ENCODE measurements at places on chromosomes 7 and 10.

DNA sequence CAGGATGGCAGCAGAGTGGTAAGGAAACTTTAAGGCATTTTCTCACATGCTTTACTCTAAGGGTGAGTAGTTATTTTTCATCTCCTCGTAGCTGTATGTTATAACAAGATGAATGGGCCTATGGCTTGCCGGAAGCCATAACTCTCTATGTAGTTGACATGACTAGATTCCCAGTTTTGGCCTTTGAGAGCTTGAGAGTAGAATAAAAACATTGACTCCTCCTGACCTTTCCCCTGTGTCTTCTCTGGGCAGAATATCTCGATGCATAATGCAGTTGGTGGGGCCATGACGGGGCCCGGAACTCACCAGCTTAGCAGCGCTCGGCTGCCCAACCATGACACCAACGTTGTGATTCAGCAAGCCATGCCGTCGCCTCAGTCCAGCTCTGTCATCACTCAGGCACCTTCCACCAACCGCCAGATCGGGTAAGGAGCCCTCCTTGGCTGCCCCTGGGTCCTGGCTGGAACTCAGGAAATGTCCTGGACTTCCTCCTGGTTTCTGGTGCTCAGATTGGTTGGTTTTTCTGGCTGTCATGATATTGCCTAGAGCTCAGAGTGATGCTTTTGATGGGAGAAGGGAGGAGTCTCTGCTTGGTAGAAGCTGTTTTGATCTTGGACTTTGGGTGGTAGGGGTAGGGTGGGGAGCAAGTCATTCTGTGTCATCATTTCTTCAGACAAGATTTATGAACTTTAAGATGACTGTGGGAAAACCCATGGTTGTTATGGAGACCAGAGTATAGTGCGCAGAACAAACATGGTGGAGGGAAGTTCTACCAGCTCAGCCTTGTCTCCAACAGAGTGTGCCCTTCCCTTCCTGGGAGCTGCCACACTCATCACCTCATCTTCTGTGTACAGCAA, 158.0 kb downstream of the CREB5 start:
- no peak for DNase-seq

GRCh38 chr10:62177111-62177510, 91.5 kb downstream of the RTKN2 start:
- DNase-seq, result no peak

DNA sequence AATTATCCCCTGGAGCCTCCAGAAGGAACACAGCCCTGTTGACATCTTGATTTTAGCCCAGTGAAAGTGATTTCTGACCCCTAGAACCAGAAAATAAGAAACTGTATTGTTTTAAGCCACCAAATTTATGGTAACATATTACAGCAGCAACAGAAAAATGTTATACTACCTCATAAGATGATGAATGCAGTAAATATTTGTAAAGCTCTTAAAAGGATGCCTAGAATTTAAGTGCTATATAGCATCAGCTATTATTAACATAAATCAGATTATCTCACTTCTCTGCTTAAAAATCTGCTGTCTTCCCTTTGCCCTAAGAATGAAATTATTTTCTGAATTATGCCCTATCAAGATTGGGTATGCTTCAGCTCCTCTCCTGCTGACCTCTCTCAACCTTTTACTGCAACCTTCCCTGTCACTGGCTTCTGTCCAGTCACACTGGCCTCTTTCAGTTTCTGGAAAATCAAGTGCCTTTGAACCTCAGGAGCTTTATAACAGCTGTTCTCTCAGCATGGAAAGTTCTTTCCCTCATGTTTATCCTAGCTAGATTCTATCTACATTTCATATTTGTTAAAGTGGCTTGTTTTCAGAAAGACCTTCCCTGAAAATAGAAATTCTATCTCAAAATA, 78.9 kb downstream of the GPR37 start:
- DNase-seq, result no peak

DNA sequence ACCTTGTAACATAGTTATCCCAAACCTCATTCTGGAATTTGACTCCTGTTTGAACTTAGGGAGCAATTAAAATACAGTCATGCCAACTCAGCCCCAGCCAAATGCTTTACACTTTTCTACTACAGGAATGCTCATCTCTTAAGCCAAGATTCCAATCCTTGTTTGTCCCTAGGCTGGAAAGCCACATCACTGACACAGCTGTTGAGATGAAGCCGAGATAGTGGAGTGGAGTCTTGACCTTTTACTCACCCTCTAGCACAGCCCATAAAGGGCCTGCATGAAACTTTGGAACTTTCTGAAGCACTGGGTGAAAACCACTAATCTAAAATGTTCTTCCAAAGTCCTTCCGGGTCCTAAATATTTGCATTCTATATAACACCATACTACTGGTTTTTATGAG, 247.3 kb downstream of the ETV1 start:
- no peak for DNase-seq

GRCh38 chr7:74233655-74234285, 20.4 kb downstream of the RFC2 start:
- no peak for DNase-seq

GRCh38 chr10:132011024-132011423, 29.3 kb upstream of the BNIP3 start:
- DNase-seq, result no peak

DNA sequence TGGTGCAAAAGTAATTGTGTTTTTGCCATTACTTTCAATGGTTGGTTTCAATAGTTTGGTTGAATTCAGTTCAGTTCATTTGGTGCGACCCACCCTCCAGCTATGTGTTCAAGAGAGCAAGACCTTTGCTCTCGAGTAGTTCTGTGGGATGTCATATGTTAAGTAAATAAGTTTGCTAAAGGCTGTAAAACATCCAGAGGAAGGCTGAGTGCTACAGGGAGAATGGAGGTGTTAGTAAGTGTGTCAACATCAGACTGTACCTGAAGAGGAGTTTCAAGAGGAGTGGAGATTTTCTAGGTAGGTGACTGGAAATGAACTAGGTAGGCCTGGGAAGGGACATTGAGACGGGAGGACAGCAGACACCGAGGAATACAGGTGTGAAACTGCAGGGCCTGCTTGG, 147.7 kb downstream of the SH2D4B start:
- DNase-seq, result no peak

DNA sequence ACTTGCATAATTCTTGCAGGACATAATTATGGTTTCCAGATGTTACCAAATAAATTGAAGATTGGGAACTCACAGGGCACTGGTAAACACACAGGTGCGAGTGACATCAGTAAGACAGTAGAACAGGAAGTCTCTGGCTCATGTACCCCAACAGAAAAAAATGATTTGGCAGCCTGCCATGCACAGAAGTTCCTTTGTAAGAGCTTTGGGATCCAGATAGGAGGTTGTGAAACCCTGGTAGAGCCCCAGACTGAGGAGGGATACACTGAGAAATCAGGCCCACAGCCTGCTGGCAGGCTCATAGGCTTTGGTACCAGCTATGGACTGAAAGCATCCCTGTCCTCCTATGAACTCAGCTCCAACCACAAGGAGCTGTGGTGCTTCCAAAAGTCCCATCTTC, 118.0 kb downstream of the COBL start:
- DNase-seq, result no peak

DNA sequence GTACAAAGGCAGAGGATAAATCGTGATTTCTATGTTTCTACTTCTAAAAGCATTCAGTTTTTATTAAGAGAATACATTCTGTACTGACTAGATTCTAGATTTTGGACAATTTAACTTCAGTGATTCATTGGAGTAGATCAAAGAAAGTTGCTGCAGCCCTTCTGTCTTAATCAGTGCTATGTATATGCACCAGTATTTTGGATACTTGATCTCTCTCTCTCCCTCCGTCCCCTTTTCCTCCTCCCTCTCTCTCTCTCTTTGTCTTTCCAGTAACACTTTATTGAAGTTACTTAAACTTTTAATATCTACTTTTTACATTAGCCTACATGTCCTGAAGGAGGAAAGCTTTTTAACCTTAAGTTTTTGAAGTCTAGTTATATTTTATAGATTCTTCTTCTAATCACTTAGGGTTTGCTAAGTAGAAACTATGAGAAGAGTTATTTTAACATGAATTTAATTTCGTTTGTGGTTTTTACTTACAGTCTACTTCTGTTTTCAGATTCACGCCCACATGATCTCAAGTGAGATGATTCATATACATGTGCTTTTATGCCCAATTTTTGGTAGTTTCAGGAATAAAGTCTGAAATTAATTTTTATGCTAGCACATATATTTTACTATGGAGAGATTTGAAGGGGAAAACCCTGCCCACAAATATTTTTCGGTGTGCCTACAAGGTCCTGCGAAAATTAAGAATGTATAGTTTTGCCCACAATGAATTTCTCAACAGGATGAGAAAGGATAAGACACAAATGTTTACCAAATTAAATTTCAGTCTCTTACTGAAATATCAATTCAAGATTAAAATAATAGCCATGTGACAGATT, 9.1 kb downstream of the MDFIC start:
- DNase-seq, result no peak

DNA sequence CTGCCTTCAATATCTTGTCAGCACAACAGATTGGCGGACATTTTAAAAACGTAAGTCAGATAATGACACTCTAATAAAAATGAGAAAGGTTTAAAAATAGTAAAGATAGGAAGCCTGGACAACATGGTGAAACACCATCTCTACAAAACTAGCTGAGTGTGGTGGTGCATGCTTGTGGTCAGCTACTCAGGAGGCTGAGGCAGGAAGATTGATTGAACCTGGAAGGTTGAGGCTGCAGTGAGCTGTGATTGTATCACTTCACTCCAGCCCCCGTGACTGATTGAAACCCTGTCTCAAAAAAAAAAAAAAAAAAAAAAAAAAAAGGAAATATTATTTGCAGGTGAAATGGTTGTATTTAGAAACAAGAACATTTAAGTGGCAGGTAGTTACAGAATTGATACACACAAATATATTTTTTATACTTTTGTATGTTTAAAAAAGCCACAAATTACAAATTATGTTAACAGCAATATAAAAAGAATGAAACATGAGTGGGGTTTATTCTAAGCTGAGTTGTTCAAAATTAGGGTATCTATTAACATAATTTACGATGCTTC, 141.9 kb downstream of the ADK start:
- DNase-seq, result no peak

GRCh38 chr7:121494516-121494915, 98.4 kb upstream of the FAM3C start:
- no peak for DNase-seq

DNA sequence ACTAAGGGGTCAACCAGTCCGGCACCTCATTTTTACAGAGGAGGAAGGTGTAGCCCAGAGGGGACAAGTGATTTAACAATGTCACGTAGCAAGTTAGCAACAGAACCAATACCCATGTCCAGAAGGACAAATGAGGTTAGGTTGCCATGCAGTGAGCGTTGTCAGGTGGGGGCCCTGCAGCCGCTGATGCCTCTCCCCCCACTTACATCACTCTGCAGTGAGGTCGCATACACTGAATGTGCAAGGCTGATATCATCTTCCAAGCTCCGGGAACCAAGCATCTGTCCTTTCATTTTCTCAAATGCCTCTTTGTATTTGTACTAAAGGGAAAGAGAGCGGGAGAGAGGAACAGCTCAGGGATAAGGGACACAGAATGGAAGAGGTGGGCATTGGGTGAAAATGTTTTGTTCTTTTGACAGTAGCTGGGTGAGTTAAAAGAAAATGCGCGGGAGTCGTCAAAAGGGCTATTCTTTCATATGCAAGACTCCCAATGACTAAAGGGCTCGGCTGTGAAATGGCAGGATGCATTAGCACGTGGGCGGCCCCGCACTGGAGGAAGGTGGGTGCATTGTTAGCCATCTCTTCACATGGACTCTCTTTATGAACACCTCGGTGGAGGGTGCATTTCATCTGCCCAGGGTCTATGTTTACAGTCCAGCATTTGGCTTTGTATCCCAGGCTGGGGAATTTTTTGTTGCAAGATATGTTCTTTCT, 49.7 kb downstream of the NRAP start:
- DNase-seq, result no peak
